ENCODE measurements at places on chromosomes 16 and 17. TPM values are rescaled to one million over a fixed set of nuclear protein-coding genes. Genes with fewer than 3 reads are reported as not detected.
A peak's percentile ranks its signal among the peaks of the same experiment; 100 is the strongest.

- DNase-seq: peak; percentile 52
Observed at GRCh38 chr16:31382485-31383161, 10.5 kb upstream of the ITGAD start.

DNA sequence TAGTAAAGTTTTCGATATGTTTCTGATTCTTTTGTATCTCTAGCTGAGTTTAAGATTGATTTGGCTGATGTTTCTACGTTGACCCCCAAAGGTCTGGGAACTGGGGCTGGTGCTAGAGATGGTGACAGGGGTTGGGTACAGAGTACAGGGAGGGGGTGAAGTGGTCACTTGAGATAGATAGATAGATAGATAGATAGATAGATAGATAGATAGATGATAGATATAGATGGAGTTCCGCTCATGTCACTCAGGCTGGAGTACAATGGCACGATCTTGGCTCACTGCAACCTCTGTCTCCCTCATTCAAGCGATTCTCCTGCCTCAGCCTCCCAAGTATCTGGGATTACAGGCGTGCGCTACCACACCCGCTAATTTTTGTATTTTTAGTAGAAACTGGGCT, 1.8 kb upstream of the FBRS start:
- DNase-seq: no peak

SCIMP gene
- total RNA-seq: not detected

GRCh38 chr16:77951788-77952187, 70.6 kb upstream of the CLEC3A start:
- DNase-seq: peak; percentile 13

DNA sequence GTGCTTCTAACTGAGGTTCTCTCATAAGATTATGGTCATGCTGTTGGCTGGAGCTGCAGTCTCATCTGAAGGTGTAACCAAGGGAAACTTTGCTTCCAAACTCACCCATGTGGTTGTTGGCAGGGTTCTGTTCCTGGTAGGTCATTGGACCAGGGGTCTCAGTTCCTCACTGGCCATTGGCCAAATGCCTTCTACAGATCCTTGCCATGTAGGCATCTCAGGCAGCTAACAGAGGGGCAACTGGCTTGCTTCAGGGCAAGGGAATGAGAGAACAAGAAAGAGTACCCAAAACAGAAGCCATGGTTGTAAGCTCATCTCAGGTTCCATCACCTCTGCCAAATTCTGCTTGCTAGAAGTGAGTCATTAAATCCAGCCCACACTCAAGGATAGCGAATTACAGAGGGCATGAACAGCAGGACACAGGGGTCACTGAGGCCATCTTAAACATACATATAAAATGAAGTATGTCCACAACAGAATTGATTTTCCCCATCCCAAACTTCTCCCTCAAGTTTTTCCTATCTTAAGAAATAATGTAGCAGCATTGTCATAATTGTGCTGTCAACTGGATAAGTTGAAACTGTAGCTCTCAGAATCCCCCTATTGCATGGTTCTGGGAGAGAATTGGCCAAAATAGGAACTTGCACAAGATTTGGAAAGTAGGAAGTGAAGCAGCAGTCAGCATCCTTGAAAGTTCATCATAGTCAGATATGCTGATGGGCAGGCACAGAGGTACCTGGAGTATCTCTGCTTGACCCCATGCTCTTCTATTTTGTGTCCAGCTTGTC, 42.4 kb upstream of the CES5A start:
- no peak for DNase-seq

DNA sequence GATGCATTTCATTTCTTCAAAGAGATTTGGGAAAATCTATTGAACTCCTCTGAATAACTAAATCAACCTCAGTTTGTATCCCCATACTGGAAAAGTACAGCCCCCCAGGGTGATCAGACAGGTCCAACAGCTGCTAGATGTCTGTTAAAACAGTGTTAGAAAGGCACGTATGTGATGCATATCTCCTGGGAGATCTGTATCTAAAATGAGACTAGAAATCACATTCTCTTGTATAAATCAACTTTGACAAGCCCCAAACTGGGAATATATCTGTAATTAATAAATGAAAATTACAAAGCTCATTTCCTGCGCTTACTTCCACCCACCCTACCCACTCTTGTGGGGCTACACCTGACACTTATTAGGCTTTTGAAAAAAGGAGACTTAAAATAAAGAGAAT, 3.8 kb upstream of the KIF2B start:
- no peak for DNase-seq

GRCh38 chr16:79067600-79067999, 532.9 kb downstream of the MAF start:
- no peak for DNase-seq

GAS2L2 gene
- not detected for total RNA-seq

- DNase-seq: peak; percentile 70
Observed at GRCh38 chr16:22188595-22189442, 17.3 kb upstream of the EEF2K start.

DNA sequence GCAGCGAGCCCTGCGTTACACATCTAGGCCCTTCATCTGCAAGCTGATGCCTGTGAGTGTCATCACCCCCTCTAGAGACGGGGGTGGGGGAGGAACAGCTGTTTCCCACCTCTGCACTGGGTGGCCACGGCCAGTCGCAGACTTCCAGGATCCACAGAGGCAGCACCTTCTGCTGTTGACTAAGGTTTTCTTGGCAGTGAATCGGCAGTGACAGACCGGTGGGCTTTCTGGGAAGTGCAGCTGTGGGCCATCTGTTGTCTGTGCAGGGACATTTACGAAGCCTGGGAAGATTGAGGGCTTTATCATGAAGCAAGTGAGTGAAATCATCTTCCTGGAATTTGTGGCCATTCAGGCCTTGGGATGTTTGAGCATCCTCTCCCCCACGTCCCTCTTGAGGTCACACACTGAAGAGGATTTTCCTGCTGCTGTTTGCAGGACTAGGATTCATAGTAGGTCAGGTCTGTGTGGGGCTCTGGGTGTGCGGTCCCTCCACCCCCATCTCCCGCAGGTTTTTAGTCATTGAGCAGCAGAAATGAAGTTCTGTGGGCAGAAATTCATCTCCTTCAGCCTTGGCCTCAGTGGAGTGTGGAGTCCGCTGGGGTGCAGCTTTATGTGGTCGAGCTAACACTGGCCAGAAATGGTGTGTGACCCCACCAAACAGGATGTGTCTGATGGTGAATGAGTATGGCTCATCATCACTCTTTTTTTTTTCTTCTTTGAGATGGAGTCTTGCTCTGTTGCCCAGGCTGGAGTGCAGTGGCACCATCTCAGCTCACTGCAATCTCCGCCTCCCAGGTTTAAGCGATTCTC, 12.0 kb downstream of the PGS1 start:
- DNase-seq: no peak

MYLK3 gene
- 0.10 TPM for total RNA-seq

DNA sequence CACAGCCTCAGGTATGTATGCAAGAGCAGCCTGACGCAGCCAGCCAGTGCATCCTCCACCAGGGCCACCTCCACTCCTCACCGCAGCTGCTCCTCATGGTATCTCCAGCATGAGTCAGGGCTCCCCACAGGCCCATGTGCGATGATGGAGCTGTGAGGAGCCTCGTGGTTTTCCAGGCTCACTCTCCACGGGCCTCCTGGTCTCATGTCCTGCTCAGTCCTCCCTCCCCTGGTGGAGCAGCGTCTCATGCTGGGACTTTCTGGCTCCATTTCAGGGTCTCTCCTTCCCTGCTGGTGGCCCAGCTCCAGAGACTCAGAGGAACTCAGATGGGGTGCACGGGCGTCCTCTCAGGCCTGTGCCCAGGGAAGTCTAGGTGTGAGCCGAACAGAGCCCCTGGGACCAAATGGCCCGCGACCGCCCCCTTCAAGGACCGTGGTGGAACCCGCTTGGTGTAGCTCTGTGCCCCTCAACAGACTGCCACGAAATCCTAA, 70.4 kb downstream of the METRNL start:
- no peak for DNase-seq

DNA sequence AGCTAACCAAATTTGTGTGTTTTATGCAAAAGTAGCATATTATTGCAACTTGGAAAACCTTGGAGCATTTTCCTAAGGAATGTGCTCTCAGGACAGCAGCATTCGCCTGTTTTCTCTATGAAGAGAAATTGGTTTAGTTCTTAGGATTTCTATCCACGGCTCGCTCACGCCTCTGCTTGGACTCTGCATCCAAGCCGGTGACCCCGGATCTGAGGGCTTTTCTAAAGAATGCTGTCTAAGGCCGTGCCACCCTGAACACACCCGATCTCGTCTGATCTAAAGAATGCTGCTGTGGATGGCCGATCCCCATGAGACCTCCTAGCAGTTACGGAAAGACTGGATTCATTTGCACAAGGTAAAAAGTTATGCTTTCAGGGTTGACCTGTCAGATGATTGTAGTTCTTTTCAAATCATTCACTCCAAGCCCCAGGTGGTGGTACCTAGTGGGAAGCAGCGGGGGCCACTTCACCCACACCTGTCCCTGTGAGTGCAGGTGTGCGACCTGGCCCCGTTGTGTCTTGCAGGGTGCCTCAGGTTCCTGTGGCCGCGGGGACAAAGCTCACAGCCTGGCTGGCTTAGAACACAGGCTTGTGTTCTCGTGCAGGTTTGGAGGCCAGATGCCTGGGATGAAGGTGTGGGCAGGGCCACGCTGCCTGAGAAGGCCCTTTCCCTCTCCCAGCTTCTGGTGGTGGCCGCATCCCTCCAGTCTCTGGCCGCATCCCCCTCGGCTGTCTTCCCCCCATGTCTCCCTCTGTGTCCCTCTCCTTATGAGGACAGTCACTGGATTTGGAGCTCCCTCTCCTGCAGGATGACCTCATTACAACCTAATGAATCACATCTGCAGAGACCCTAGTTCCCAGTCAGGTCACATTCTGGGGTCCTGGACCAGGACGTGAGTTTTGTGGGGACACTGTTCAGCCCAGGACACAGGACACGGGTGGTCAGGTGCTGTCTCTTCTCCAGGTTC, 71.1 kb downstream of the BANP start:
- DNase-seq: no peak

ZMYND15 gene
- total RNA-seq: 0.23 TPM

IL21R gene
- not detected for total RNA-seq

DNA sequence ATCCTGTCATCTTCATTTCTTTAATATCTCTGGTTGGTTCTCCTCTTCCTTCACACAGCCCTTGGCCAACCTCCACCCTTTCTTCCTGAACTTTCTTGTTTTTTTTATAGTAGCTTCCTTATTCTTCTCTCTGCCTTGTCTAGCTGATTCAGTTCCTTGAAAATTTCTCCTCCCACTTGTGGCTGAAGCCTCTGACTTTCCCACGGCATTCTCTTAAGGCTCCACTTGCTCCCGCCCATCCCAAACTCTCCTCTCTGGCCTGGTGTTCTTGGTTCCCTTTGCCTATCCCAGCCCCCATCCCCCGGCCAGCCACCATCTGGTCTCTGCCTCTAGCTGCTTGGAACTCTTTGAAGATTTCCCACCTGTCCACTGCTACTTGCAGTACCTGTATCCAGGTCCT, 29.1 kb downstream of the NLRP1 start:
- DNase-seq: no peak

DNA sequence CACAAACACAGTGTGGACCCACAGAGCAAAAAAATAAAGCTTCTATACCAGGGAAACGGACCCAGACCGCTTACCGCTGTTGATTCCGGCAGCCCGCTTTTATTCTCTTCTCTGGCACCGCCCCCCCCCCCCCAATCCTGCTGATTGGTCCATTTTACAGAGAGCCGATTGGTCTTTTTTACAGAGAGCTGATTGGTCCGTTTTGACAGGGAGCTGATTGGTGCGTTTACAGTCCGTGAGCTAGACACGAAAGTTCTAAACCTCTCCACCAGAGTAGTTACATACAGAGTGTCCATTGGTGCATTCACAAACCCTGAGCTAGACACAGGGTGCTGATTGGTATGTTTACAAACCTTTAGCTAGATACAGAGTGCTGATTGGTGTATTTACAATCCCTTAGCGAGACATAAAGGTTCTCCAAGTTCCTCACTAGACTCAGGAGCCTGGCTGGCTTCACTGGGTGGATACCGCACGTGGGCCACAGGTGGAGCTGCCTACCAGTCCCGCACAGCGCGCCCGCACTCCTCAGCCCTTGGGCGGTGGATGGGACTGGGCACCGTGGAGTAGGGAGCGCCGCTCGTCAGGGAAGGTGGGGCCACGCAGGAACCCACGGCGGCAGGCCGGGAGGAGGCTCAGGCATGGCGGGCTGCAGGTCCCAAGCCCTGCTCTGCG, 92.4 kb downstream of the HAPSTR1 start:
- no peak for DNase-seq

GRCh38 chr17:57264776-57265175, 8.5 kb downstream of the MSI2 start:
- DNase-seq: no peak

GRCh38 chr16:19168371-19169081, 486 bp downstream of the SYT17 start:
- DNase-seq: no peak

- DNase-seq: no peak
Observed at GRCh38 chr17:82112914-82113311, 14.9 kb upstream of the FASN start.

- no peak for DNase-seq
Observed at GRCh38 chr16:75682308-75682707, 5.5 kb upstream of the CPHXL2 start.

GRCh38 chr16:72743011-72743761, 304.7 kb downstream of the ZFHX3 start:
- no peak for DNase-seq

DNA sequence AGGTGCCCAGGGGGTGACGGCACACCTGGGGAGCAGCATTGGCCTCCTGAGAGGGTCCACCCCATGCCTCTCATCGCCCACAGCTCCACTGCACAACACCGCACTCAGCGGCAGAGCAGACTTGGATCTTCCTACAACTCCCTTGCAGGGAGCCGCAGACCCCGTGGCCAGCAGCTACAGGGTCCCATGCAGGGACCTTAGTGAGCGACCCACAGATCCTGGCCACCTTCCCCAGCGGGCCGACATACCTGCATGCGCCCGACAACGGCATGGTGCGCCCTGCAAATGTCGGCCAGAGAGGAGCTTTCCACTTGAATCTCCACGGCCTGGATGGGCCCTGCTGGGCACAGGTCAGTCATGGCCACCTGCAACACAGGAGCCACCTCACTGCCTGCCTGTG, 8.4 kb downstream of the FAAP100 start:
- no peak for DNase-seq

SLC9A5 gene
- 0.78 TPM for total RNA-seq

Measured in NCI-H460 (cell line).